ENCODE measurements at places on chromosomes 7 and 10. TPM values are rescaled to one million over a fixed set of nuclear protein-coding genes. Genes with fewer than 3 reads are reported as not detected.

DNA sequence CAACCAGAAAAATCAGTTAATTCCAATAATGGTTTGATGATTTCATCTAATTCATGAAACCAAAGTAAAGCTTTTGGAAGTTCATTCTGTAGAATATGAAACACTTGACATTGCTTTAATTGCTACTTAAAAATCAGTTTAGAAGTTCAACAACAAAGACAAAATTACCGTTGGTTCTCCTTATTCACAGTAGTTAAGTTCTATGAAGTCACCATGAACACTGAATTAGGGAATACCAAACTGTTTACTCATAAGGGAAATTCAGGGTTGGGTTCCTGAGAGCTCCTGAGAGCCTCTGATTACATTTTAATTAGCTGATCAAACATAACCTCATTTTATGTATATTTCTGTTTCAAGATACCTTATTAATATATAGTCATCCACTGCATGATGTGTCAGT lies 46.2 kb downstream of the ZNF438 start:
- H3K4me3 ChIP-seq, result no peak overlapping the region
- H3K27ac ChIP-seq, result peak overlapping the region; percentile 81
- peaks cover 15% of the 10 kb centered on the region for H3K4me1 ChIP-seq
- peaks cover 10% of the 10 kb centered on the region for H3K36me3 ChIP-seq
- no peak for DNase-seq

DNA sequence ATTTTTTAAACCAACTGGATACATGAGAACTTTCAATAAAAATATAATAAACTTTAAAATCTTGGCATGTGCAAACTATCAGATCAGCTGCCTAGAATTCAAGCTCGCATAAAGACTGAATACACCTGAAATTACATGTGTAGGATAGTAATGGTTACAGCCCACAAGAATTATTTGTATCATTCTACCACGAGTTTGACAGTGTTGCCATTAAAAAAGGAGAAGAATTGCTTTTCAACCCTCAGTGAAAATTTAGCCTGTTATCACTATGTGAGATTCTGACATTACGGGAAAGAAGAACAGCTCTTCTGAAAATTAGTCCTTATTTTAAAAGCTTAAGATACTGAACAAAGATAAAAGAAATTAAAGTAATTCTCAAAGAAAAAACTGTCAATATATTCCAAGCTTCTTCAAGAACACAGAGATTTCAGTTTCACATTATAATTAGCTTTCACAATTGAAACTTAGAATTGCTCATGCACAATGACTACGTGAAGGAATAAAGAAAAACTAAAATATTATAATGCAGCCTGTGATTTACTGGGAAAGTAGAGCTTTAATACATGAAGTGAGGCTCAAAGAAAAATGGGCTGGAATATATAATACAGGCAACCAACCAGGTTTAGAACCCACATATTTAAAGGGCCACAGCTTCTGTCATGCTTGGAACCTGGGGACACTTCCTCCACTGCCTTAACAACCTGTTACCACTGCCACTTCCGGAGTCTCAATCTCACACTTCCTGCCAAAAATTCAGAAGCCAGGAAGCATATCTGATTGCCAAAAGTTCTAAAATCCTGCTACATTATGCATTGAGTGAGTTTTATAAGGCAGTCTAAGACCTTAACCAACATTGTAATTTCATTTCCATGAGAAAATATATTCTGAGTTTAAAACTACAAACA lies 23.2 kb downstream of the TPK1 start:
- DNase-seq, result peak; percentile 59
- H3K4me1 ChIP-seq, result peaks cover 54% of the 10 kb centered on the region
- no peaks in the 10 kb centered on the region for H3K27me3 ChIP-seq

GRCh38 chr7:95316588-95316987 lies 7.7 kb downstream of the PON1 start:
- H3K27ac ChIP-seq, result no peak overlapping the region
- no peaks in the 10 kb centered on the region for H3K36me3 ChIP-seq
- H3K4me3 ChIP-seq, result no peak overlapping the region
- DNase-seq, result no peak

GRCh38 chr10:100945754-100946153 lies 23.6 kb upstream of the SEMA4G start:
- no peak overlapping the region for H3K27ac ChIP-seq
- H3K27me3 ChIP-seq, result no peaks in the 10 kb centered on the region
- DNase-seq, result no peak
- H3K4me1 ChIP-seq, result peaks cover 15% of the 10 kb centered on the region
- no peak overlapping the region for H3K4me3 ChIP-seq
- peaks cover 45% of the 10 kb centered on the region for H3K36me3 ChIP-seq

DNA sequence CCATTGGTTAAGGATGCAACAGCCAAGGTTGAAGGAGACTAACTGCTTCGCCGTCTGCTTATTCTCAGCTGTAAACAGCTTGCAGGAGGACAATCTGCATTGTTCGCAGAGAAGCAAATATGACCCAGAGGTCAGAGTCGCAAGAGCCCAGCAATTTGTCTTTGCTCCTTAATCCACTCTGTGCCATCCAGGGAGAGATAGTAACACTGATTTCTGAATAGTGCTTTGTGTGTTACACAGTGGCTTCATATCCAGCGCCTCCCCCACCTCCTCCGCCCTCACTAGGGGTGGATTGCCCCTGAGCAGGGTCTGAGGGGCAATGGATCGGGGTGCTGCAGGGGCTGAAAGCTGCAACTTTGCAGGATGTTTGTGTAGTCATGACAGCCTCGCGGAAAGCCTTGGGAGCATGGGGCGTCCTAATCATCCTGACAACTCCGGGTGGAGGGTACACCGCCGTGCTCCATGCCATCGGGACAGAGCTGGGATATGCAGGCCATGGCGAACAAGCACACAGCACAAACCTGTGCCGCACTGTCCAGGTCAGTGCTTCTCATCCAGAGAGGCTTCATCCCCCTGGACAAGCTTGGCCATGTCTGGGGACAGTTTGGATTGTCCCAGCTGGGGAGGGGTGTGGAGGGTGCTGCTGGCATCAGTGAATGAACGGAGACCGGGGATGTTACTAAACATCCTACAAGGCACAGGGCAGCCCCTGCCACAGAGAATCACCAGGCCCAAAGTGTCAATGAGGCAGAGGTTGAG lies 103.1 kb upstream of the INSIG1 start:
- peaks cover 7% of the 10 kb centered on the region for H3K36me3 ChIP-seq
- no peak overlapping the region for H3K4me3 ChIP-seq
- H3K4me1 ChIP-seq, result peaks cover 43% of the 10 kb centered on the region
- peaks cover 4% of the 10 kb centered on the region for H3K27me3 ChIP-seq

DNA sequence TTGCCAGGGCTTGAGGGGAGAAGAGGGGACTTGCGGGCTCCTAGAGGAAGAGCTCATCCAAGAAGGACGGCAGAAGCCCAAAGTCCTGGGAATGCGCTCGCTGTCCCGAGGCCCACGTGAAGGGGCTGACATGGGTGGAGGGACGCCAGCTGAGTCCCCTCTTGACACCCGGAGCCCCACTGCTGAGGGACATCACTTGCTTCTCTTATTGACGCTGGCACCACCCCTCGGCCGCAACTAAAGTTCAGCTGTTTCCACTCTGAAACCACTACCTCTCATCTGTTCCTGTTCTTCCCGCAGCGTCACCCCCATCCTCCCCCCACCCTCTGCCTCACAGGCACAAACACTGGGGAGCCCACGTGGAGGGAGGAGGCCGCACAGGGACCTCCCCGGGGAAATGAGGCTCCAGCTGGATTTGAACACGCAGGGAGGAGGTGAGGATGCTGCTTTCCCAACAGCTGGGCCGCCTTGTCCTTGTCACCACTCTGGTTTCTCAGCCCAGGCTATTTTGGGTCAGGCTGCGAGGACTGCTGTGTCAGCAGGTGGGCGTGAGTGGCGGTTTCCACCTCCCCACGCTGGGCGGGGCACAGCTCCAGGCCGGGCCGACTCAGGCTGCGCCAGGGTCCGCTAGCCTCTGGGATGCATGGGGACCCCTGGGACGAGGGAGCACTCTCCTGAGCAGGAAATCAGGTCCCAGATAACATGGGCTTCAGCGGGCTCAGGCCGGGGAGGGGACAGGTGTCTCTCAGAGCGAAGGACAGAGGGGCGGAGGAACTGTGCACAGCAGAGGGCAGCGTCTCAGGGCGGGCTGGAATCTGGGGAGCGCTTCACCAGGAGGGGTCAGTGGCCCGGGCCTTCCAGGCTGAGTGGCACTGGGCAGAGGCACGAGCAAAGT lies 156.3 kb downstream of the ZNF248 start:
- H3K4me3 ChIP-seq, result no peak overlapping the region
- H3K36me3 ChIP-seq, result no peaks in the 10 kb centered on the region
- DNase-seq, result no peak
- H3K4me1 ChIP-seq, result no peaks in the 10 kb centered on the region
- no peaks in the 10 kb centered on the region for H3K27me3 ChIP-seq
- H3K27ac ChIP-seq, result no peak overlapping the region

DNA sequence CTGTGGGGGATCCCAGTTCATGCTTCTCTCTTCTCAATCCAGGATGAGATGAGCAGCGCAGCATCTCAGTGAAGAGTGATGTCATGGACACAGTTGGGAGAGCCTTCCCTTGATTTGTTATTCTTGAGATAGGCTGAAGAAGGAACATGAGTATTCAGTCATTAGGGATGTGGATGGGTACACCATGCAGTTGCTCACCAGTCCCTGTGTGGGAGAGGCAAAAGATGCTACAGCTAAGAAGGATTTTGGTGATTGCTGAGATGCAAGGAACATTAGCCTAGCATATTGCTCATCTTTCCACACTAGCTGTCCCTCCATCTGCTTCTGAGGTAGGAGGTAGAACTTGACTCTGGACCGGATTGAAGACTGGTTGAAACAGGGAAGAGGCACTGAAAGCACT lies 179.6 kb downstream of the GALNT17 start:
- no peak for DNase-seq
- no peak overlapping the region for H3K4me3 ChIP-seq
- no peaks in the 10 kb centered on the region for H3K27me3 ChIP-seq
- no peaks in the 10 kb centered on the region for H3K36me3 ChIP-seq
- no peak overlapping the region for H3K27ac ChIP-seq
- H3K4me1 ChIP-seq, result no peaks in the 10 kb centered on the region

- no peak overlapping the region for H3K27ac ChIP-seq
- H3K36me3 ChIP-seq, result no peaks in the 10 kb centered on the region
- H3K27me3 ChIP-seq, result peaks cover 2% of the 10 kb centered on the region
- DNase-seq, result no peak
- no peaks in the 10 kb centered on the region for H3K4me1 ChIP-seq
- no peak overlapping the region for H3K4me3 ChIP-seq
Measured at GRCh38 chr7:18302097-18302496, 193.5 kb upstream of the HDAC9 start.

- H3K4me3 ChIP-seq, result no peak overlapping the region
- peaks cover 23% of the 10 kb centered on the region for H3K4me1 ChIP-seq
- no peak for DNase-seq
Measured at GRCh38 chr7:5598769-5599371, 175.2 kb upstream of the TNRC18 start.

- H3K4me3 ChIP-seq, result no peak overlapping the region
- peak; percentile 69 for DNase-seq
- peaks cover 11% of the 10 kb centered on the region for H3K4me1 ChIP-seq
- no peaks in the 10 kb centered on the region for H3K36me3 ChIP-seq
- peaks cover 2% of the 10 kb centered on the region for H3K27me3 ChIP-seq
Measured at GRCh38 chr7:25098096-25099046, 26.7 kb downstream of the CYCS start.

- H3K27me3 ChIP-seq, result peaks cover 33% of the 10 kb centered on the region
- no peaks in the 10 kb centered on the region for H3K36me3 ChIP-seq
- peaks cover 6% of the 10 kb centered on the region for H3K4me1 ChIP-seq
Measured at GRCh38 chr7:21547501-21547900, 4.7 kb downstream of the DNAH11 start.

GRCh38 chr10:103612462-103613365 lies 119.2 kb downstream of the NEURL1 start:
- H3K27me3 ChIP-seq, result no peaks in the 10 kb centered on the region
- no peaks in the 10 kb centered on the region for H3K4me1 ChIP-seq
- no peak for DNase-seq
- no peak overlapping the region for H3K27ac ChIP-seq
- H3K36me3 ChIP-seq, result no peaks in the 10 kb centered on the region

The NACAD gene
- 0.21 TPM for total RNA-seq

The SMO gene
- 0.12 TPM for total RNA-seq

The TEX47 gene
- total RNA-seq, result not detected

The SLC26A5 gene
- total RNA-seq, result not detected

The ECHDC3 gene
- 1.4 TPM for total RNA-seq

Data from activated CD4-positive, alpha-beta memory T cell treated with anti-CD3 and anti-CD28 coated beads for 36 hours (primary cell).